H4 (cell line): ENCODE measurements at places on chromosomes 11 and 22. TPM values are rescaled to one million over a fixed set of nuclear protein-coding genes. Genes with fewer than 3 reads are reported as not detected.

The DGCR6 gene
- 1.1 TPM in 1 of 2 replicates, not detected in the other for total RNA-seq

The MS4A5 gene
- total RNA-seq, result not detected in 2 replicates

The FZD4 gene
- 8.8 and 10.5 TPM in 2 replicates for total RNA-seq

The CSNK2A3 gene
- total RNA-seq, result 1.5 and 2.1 TPM in 2 replicates

The KCNJ5 gene
- total RNA-seq, result not detected in 2 replicates

DNA sequence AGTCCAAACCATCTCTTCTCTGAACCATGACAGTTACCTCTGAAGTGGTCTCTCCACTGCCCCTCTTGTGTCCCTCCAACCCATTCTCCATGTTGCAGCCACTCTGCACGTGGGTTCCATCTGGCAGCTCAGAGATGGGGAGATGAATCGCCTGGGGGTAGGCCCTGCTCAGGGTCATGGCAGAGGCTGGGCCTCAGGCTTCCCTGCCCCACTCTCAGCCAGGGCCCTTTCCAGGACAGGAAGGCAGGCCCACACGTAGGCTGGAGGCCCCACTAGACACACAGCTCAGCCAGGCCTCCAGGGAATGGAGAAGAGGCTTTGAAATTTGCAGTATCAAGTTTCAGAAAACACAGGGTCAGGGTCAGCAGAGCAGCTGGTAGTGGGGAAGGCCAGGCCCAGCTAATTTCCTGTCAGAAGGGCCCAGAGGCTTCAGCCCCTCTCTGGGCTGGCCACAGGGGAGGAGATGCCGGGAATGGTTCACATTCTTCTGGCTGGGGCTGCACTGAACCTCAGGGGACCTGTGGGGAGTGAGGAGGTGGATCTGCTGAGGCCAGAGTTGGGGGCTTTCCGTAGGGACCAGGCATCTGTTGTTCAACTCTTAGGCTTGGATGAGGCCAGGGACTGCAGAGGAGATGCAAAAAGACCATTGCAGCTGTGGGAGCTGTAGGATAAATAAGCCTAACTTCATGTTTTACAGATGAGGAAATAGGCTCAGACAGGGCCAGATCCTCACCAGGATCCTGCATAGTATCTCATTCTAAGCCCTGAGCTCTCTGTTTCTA lies 101.6 kb downstream of the SWAP70 start:
- DNase-seq, result peak; percentile 73

DNA sequence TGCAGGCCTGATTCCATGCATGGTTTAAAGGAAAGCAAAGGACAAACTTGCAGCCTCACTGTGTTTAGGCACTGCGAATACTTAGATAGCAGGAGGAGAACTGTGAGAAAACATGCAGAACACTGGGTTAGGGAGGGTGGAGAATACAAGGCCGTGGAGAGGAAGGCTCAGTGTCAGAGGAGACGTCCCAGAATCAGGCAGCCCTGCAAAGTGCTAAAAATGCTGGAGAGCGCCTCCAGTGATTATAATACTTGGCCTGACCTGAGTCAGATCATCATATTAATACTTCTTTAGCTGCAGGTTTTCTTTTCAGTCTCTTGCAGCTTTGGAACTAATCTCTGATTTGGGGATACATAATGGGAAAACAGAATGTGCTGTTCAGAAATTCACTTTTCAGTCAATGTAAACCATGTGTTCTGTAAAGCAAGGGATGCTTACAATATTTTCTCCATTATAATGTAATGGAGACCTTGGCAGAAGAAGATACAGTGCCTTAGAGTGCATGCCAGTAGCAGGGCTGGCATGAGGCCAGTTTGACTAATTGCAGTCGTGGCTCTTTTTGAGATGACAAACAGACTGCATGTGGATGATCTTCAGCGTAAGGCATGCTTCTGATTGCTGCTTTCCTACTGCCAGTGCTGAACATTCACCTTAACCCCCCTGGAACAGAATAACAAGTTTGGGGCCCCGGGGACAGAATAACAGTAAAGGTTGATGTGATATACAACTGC lies 16.8 kb downstream of the EXT2 start:
- no peak for DNase-seq
